CD4-positive, alpha-beta T cell treated with Interleukin-10 for 1 hour (primary cell): ENCODE measurements at places on chromosomes 13 and 19.

DNA sequence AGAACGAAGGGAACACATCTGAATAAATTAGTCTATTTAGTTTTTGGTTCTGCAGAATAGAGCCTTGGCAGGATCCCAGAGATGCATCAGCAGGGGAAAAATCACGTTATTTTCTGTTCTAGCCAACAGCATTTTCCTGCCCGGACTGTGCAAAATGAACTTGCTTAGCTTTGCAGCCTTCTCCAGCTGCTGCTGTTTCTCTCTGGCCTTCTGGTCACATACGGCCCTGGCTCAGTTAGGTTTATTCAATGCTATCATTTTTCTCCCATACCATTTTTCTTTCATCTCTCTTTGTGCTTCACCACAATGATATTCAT, 110.4 kb upstream of the KL start:
- DNase-seq: no peak

DNA sequence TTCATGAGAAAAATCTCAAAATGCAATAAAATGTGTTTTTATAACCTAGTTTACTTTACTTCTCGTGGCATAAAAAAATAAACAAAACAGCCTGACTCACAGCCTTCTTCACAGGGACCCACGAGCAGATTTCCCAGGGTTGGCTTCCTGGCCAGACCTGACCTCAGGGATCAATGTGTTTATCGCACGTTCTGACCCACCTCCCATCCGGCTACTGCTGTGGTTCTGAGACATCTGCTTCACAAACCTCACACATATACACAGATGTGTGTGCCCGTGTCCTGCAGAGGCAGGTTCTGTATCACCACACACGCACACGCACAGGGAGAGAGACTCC, 118.3 kb downstream of the COL4A2 start:
- no peak for DNase-seq

- DNase-seq: no peak
These were observed 153.3 kb downstream of the TNFRSF19 start for GRCh38 chr13:23723471-23723870.

DNA sequence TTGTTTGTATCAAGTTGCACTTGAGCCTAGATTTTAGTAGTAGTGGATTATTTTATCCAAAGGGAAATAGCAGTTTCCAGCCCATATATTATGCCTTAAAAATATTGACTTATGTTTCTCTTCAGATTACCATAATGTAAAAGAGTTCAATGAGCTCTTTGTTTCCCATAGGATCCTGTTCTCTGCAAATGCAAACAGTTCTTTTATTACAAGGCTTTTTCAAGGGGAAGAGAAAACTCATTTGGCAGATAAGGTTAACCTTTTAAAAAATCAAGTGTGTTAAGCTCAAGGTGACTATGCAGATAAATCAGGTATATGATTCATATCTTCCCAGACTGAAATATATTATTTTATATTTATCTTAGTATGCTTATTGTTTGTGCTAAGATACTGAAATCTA, 961.2 kb upstream of the SPRY2 start:
- DNase-seq: no peak

GRCh38 chr19:13997631-13997962, 8.5 kb downstream of the RFX1 start:
- no peak for DNase-seq
